ENCODE measurements at places on chromosomes 6 and 20. TPM values are rescaled to one million over a fixed set of nuclear protein-coding genes. Genes with fewer than 3 reads are reported as not detected.

GRCh38 chr20:45246109-45246508, 8.3 kb downstream of the SLPI start:
- no peak overlapping the region for H3K27ac ChIP-seq
- no peak for DNase-seq
- no peaks in the 10 kb centered on the region for H3K36me3 ChIP-seq
- no peaks in the 10 kb centered on the region for H3K4me1 ChIP-seq
- H3K4me3 ChIP-seq: no peak overlapping the region

Gene TUBB1
- not detected for total RNA-seq

Gene TAP1
- 103 TPM for total RNA-seq

DNA sequence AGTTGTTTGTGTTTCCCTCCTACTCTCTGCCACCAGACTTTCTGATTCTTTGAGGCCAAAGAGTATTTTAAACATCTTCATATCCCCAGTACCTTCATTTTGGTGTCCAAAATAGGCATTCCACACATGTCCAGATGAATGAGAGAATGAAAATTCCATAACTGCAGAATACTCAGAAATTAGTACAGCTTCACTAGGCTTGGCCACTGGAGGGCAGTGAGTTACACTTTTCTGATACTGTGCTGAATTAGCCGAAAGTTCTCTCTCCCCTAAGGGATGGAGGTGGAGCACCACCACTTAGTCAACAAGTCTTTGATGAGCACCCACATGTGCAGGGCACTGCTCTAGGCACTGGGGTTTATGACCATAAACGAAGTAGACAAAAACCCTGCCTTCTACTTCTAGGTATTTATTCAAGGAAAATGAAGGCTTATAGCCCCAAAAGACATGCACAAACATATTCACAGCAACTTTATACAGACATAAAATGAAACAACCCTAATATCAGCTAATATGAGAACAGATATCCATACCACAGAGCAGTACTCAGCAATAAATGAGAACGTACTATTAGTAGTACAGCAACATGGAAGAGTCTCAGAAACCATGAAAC, 46.1 kb upstream of the TMEM217 start:
- H3K27me3 ChIP-seq: no peaks in the 10 kb centered on the region
- DNase-seq: no peak
- no peaks in the 10 kb centered on the region for H3K4me1 ChIP-seq

Data from naive thymus-derived CD4-positive, alpha-beta T cell (primary cell).